ENCODE measurements at places on chromosomes 4 and X. TPM values are rescaled to one million over a fixed set of nuclear protein-coding genes. Genes with fewer than 3 reads are reported as not detected.

- no peaks in the 10 kb centered on the region for H3K36me3 ChIP-seq
- H3K4me1 ChIP-seq: no peaks in the 10 kb centered on the region
- no peak overlapping the region for H3K4me3 ChIP-seq
- no peak for DNase-seq
These were observed 164.9 kb downstream of the RNF150 start for GRCh38 chr4:140968371-140968770.

DNA sequence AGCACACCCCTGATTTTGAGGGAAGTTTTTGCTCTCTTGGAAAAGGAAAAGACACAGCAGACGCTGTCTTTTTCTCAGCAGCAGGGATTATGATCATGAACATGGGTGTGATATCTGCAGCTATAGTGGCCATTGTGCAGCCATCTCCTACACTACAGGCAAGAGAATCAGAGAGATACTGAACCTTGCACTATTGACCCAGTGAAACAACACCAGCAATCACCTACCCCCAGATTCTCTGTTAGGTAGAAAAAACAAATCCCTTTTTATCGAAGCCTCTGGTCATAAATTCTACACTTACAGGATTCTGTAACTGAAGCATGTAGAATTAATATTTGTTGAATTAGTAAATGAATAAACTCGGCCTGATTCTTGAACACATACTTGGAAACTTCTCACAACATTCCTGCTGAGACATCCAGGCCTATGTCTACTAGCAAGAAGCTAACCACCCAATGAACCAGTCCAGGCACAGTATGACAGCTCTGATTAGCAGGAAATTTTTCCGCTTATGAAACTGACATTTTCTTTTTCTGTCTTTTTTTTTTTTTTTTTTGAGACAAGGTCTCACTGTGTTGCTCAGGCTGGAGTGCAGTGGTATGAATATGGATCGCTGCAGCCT, 5.0 kb upstream of the AFAP1 start:
- H3K36me3 ChIP-seq: no peaks in the 10 kb centered on the region
- H3K4me3 ChIP-seq: no peak overlapping the region
- no peaks in the 10 kb centered on the region for H3K27me3 ChIP-seq
- DNase-seq: no peak
- H3K4me1 ChIP-seq: no peaks in the 10 kb centered on the region

GRCh38 chr4:141016117-141016798, 117.0 kb downstream of the RNF150 start:
- H3K27ac ChIP-seq: no peak overlapping the region
- no peaks in the 10 kb centered on the region for H3K36me3 ChIP-seq
- no peak overlapping the region for H3K4me3 ChIP-seq
- H3K27me3 ChIP-seq: no peaks in the 10 kb centered on the region

DNA sequence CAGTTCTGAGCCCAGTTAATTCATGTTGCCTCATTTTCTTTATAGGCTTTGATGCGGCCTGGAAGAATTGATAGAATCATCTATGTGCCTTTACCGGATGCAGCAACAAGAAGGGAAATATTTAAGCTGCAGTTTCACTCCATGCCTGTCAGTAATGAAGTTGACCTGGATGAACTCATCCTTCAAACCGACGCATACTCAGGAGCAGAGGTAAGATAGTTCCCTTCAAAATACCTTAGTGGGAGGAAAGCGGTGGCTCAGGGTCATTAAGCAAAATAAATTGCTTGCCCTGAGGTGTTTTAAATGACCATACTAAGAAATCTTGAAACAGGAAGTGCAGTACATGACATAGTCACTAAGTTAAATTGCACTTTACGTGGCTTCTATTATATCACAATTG, 140.6 kb upstream of the SPRY1 start:
- H3K4me3 ChIP-seq: no peak overlapping the region
- H3K4me1 ChIP-seq: no peaks in the 10 kb centered on the region
- H3K36me3 ChIP-seq: no peaks in the 10 kb centered on the region
- no peak for DNase-seq
- H3K27ac ChIP-seq: no peak overlapping the region
- no peaks in the 10 kb centered on the region for H3K27me3 ChIP-seq

- H3K27ac ChIP-seq: no peak overlapping the region
- no peaks in the 10 kb centered on the region for H3K27me3 ChIP-seq
- no peaks in the 10 kb centered on the region for H3K4me1 ChIP-seq
- no peak overlapping the region for H3K4me3 ChIP-seq
- no peak for DNase-seq
- H3K36me3 ChIP-seq: peaks cover 6% of the 10 kb centered on the region
These were observed 20.8 kb upstream of the TMEM128 start for GRCh38 chr4:4268776-4269175.

DNA sequence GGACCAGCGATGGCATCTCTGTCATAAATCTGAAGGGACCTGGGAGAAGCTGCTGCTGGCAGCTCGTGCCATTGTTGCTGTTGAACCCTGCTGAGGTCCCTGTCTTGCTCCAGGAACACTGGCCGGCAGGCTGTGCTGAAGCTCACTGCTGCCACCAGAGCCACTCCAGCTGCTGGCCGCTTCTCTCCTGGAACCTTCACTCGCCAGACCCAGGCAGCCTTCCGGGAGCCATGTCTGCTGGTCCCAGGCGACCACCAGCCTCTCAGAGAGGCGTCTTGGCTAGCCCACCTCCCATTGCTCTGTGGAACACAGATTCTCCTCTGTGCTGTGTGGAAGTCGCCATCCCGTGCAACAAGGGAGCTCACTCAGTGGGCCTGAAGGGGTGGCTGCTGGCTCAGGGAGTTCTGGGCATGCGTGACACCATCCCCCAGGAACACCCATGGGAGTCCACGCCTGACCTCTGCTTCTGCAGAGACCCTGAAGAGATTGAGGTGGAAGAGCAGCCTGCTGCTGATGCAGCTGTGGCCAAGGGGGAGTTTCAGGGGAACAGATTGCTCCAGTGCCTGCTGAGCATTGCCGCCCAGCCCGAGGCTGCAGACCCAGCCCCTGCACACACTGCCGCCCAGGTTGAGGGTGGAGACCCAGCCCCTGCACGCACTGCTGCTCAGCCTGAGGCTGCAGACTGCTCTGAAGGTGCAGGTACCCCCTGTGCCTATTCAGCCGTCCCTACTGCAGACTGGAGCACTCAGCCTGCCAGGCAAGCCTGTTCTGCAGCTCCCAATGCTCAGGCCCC, 33.1 kb upstream of the CYP4V2 start:
- H3K36me3 ChIP-seq: peaks cover 63% of the 10 kb centered on the region
- no peaks in the 10 kb centered on the region for H3K4me1 ChIP-seq
- no peaks in the 10 kb centered on the region for H3K27me3 ChIP-seq
- H3K4me3 ChIP-seq: no peak overlapping the region
- H3K27ac ChIP-seq: no peak overlapping the region

DNA sequence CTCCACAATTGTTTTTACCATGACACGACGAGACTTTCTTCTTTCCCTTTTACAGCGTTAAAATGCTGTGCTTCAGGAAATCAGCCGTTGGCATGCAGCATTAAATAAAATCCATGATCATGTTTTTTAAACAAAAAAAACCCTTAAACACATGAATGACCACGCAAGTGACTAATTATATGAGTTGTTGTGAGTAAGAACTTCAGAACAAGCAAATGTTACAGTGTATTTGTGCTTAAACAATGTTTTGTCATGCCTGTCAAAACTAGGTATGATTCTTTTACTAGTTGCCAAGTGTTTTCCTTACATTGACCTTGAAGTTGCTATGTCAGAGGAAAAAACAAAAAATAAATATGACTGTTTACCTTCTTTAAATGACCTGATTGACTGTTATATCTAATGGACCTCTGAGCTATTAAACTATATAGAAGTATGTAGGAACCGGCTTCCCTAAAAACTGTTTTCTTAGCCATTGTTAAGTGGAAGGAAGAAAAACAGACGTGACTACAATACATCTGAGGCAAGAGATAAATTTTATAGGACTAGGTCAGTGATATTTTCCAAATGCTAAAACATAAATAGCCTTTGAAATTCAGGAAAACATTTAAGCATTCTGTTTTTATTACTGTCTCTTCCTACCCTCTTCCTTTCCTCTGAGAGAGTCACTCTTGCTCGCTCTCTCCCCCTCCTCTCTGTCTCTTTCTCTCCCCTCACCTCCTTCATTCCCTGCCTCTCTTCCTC, 197.1 kb downstream of the PALLD start:
- H3K27ac ChIP-seq: no peak overlapping the region
- no peak overlapping the region for H3K4me3 ChIP-seq
- H3K4me1 ChIP-seq: no peaks in the 10 kb centered on the region
- no peaks in the 10 kb centered on the region for H3K36me3 ChIP-seq
- DNase-seq: no peak

DNA sequence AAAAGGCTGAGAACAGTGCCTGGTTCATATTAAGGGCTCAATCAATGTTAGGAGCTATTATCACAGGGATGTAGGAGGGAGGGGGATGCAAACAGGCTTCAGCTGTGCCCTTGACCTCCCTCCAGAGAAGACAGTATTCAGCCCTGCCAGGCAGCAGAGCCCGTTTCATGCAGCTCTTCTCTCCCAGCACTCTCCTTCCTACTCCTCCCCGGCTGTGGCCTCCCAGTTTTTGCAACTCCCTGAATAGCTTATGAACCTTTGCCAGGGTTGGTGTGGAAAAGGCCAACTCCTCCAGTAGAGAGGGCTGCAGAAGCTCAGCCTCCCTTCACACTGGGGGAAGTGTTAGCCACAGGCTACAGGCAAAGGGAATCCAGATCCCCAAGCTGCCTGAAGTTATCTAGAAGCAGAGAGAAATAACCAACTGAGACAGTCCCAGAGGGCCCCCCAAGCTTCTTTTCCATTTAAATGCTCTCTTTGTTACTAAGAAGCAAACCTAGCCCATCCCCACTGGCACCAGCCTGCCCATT, 31.7 kb upstream of the APLN start:
- DNase-seq: peak; percentile 8
- H3K27me3 ChIP-seq: no peaks in the 10 kb centered on the region
- no peaks in the 10 kb centered on the region for H3K4me1 ChIP-seq
- H3K4me3 ChIP-seq: no peak overlapping the region
- H3K36me3 ChIP-seq: no peaks in the 10 kb centered on the region
- no peak overlapping the region for H3K27ac ChIP-seq

DNA sequence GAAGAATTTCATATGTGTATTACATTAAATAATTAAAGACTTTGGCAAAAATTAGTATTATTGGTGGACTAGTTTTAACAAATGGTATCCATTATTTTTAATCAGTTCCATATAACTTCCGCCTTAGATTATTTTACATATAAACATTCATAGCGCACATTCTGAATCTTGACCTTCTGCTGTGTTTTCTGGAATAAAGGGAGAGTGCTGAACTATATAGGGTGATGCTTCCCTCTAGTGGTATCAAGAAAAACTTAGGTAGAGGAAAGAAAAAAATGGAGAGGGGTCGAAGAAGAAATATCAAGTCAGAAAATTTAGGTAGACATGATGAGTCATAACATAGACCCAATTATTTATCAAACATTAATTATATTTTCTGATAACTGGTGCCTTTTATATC, 155.6 kb upstream of the PACRGL start:
- H3K27ac ChIP-seq: no peak overlapping the region
- H3K4me1 ChIP-seq: peaks cover 7% of the 10 kb centered on the region
- no peak for DNase-seq

- no peak overlapping the region for H3K27ac ChIP-seq
- no peak for DNase-seq
- H3K4me3 ChIP-seq: no peak overlapping the region
These were observed 53.7 kb downstream of the KDM5C start for GRCh38 chrX:53171356-53171755.

NFKB1 gene
- 21.6 TPM for total RNA-seq

CYSLTR1 gene
- total RNA-seq: 0.90 TPM

AVPR2 gene
- total RNA-seq: 9.3 TPM

FGF16 gene
- total RNA-seq: not detected

ERVMER34-1 gene
- total RNA-seq: 0.78 TPM

VCX gene
- total RNA-seq: not detected

POF1B gene
- total RNA-seq: 0.63 TPM

All from tibial nerve (tissue), 4 donors.